Fibroblast of skin of left biceps (primary cell): ENCODE measurements at places on chromosomes 5 and 9.

GRCh38 chr9:19119801-19120440 is 7.4 kb downstream of the PLIN2 start:
- DNase-seq: no peak

- no peak for DNase-seq
Observed at GRCh38 chr9:132908635-132909034, 29.9 kb downstream of the SPACA9 start.

DNA sequence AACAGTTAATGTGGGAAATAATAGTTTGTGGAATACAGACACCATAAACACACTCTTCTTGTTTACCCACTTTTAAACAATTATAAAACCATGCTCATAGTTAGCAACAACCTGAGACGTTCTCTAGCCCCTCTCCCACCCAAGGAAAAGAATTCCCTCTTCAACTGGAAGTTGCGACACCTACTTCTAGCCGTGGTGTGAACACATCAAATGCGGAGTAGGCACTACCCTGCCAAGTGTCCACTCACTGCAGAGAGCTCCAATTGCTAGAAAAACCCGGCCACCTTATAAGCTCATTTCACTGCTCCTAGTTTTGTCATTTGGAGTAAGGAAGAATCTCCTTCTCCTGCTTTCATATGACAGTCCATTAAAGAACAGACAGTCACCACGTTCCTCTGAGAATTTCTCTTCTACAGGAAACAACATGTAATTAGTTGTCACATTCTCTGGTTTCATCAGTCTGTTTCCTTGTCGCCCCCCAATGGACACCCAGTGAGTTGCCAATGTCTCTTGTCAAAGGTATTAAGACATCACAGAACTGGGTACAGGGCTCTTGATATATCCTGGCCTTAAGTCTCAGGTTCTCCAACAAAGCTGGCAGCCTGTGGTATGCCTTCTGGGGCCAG is 47.3 kb downstream of the PRLR start:
- DNase-seq: no peak

DNA sequence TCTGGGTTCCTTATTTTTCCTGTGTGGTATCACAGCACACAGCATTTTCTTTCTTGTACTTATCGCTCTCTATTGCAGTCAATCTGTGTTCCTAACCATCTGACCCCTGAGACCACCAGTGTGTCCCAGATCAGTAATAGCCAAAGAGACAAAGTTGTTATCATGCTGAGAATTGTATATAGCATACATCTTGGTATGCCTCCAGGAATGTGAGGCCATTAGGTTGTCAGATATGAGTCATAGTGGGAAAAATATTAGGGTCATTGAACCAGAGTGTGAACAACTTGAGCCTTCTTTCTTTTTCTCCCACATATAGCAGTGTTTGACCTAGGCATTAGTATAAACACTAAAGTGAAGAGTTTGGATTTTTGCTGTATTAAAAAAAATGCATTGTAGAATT is 106.3 kb downstream of the NDUFAF2 start:
- no peak for DNase-seq

DNA sequence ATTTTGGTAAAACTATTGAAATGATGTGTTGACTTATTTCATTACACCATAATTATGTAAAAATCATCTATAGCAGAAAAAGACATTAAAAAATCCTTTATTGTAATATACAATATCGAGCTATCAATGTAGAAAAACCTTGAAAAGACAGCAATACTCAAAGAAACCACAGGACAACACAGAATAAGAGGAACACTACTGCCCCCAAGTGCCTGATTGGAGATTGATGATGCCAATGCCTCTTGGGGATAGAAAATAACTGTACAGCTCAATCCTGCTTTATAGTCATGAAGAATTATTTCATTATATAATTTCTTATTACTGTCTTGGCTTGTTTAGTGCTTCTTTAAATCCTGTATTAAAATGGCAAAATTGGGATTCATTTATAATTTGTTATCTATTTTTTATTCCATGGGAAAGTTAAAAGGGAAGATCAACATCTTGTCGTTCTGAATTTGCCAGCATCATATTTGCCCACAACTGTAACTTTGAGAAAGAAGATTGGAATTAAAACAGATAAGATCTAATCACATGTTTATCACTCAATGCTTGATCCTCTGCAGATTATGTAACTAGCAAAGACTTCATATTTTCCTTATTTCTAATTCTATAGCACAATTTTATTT is 337.5 kb downstream of the CDH9 start:
- DNase-seq: no peak
